ENCODE measurements at places on chromosomes 3 and 15.

DNA sequence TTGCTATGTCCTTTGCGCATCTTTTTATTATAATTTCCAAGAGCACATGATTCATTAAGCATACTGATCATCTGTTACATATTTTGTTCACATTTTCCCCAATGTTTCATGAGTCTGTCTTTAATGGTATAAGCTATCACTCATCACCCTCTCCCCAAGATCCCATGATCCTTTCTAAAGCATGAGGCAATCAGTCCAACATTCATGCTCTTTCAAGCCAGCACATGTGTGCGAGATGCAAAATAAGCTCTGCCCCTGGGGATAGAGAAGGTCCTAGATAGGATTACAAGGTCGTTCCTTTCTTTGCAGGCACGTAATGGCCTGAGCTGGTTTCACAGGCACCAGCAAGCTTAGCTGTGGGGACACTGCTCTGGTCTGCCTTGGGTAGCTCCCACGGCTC lies 32.2 kb upstream of the B3GNT5 start:
- DNase-seq, result no peak

- DNase-seq, result no peak
Measured at GRCh38 chr3:110576960-110577359, 494.7 kb upstream of the NECTIN3 start.

GRCh38 chr3:32443478-32443877 lies 51.8 kb downstream of the CMTM7 start:
- DNase-seq, result no peak

GRCh38 chr3:99981138-99981537 lies 133.2 kb downstream of the FILIP1L start:
- DNase-seq, result no peak

DNA sequence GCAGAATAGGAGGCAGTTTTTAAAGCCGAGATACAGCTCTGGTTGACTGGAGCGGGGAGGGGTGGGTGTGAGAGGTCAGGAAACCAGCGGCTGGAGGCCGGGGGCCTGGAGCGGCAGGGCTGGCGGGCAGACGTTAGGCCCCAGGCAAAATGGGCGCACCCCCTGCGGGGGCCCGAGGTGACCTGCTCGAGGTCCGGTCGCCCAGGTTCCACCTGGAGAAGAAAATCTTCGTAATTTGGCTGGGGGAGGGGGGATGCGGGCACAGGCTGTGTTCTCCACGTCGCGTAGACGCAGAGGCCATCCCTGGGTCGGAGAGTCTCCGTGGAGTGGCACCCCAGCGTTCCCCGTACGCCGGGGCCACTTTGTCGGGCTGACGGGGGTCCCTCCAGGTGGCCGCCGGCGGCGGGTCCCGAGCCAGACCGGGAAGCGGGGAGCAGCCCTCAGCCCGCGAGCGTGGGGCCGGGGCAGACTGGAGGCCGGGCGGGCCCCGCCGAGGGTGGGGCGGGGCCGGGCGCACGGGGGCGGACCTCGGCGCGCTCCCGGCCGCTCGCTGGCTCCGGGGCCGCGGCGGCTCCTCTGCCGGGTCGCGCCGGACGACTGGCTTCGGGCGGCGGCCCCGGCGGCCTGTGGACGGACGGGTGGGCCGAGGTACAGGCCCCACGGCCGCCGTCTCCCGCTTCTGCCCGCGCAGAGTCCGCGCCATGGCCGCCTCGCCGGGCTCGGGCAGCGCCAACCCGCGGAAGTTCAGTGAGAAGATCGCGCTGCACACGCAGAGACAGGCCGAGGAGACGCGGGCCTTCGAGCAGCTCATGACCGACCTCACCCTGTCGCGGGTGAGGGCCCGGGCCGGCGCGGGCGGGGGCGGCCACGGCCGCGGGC lies at the start of gene CRTC3:
Gene CRTC3 (plus strand): TSS at position 553 of the 879 bp plus-strand sequence. CDS start 149 bp downstream, at position 702.
- DNase-seq, result peak; percentile 16

- peak; percentile 22 for DNase-seq
Measured at GRCh38 chr15:45179221-45179985, 8.4 kb downstream of the SHF start.

- peak; percentile 62 for DNase-seq
Measured at GRCh38 chr3:126752303-126753190, 48.5 kb downstream of the CHCHD6 start.

DNA sequence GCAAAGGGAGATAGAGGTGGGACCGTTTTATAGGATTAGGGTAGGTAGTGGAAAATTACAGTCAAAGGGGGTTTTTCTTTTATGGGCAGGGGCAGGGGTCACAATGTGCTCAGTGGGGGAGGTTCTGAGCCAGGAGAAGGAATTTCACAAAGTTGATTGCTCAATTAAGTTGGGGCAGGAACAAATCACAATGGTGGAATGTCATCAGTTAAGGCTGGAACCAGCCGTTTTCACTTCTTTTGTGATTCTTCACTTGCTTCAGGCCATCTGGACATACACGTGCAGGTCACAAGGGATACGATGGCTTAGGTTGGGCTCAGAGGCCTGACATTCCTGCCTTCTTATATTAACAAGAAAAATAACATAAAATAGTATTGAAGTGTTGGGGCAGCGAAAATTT lies 453.8 kb downstream of the VGLL3 start:
- DNase-seq, result no peak

GRCh38 chr3:94106268-94106667 lies 43.4 kb downstream of the NSUN3 start:
- no peak for DNase-seq

GRCh38 chr3:133910422-133910821 lies 14.7 kb upstream of the RAB6B start:
- DNase-seq, result no peak

DNA sequence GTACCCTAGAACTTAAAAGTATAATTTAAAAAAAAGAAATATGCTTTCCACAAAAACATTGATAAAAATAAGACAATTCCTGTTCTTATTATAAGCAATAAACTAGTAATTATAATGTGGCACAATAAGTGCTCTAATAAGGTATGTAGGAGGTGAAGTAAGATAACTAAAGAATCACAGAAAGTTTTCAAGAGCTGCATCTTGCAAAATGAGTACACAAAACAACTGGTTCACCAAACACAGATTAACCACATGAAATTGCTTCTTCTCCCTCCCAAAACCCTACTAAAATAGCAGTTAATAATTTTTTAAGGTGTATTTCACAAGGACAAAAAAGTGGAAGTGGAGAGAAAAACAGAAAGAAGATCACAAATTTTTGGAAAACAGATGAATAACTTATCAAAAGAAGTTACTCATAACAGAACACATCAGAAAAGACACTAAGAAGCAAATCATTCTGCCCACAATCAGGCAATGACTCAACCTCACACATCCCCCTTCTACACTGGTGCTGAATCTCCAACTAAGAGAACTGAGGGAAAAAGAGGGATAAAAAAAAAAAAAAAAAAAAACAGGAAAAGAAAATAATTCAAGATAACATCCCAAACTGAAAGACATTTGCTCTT lies 64.2 kb downstream of the TBC1D5 start:
- no peak for DNase-seq

DNA sequence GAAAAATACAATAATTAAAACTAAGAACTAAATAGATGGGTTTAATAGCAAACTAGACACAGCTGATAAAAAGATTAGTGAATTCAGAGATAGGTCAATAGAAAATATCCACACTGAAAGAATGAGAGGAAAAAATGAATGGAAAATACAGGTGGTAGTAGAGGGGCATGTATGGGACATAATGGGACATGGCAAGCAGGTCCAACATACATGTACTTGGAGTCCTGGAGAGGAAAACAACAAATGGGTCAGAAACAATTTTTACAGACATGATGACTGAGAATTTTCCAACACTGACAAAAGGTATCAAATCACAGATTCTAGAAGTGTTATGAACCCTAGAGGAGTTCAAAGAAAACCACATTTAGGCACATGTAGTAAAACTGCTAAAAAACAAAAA lies 68.4 kb downstream of the MTHFS start:
- DNase-seq, result no peak

GRCh38 chr3:181313335-181313734 lies 323.8 kb upstream of the DNAJC19 start:
- DNase-seq, result peak; percentile 47

GRCh38 chr3:45628746-45629145 lies 34.2 kb downstream of the LIMD1 start:
- DNase-seq, result no peak

GRCh38 chr3:7646851-7647250 lies 785.9 kb downstream of the GRM7 start:
- no peak for DNase-seq

DNA sequence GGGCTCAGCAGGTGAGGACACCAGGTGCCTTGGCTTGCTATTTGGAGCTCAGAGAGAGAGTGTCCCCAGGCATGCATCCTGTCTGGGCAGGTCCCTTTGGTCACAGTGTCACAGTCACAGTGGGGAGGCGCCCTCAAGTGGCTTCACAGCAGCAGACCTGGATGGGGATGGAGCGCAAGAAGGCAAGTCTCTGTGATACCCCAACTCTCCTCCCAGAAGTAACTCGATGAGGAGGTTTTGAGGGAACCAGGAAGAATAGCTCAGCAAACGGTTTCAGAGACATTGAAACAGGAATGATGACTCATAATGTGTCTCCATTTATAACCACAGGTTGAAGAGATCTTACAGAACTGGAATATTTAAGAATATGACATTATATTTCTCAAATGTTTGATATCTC lies 66.5 kb upstream of the SH3GL3 start:
- DNase-seq, result no peak

DNA sequence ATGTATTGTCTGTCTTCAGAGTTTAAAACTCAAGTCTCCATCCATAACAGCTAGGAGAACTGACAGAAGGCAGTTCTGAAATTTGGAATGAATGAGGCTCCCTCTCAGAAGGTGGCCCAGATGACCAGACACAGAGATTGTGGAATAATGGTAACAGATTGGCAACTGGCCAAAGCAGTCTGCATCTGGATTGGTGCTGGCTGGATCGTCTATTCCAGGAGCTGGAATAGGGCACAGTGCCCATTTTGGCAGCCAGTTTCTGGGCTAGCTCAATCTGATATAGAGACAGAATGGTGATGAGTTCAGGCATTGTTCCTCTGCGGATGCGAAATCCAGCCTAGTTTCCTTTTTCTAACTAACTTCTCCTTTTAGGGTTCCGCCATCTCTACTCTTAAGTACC lies 851.7 kb downstream of the PDCD6IP start:
- no peak for DNase-seq

DNA sequence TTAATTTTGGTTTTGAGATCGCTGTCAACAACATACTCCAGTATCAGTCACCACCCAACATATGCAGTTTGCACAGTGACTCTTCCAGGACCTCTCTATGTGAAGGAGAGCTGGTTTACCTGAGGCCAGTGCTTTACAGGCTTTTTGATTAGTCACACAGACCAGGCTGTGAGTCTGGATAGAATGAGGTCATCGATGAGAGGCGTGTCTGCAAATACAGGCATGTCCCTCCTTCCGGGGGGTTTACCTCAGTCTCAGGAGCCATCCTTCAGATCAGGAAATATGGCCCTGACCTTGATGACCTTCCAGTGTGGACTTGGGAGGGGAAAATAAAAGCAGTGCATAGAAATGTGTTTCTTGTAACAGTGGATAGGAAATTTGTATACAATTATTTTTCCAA lies 46.9 kb downstream of the KBTBD12 start:
- no peak for DNase-seq

DNA sequence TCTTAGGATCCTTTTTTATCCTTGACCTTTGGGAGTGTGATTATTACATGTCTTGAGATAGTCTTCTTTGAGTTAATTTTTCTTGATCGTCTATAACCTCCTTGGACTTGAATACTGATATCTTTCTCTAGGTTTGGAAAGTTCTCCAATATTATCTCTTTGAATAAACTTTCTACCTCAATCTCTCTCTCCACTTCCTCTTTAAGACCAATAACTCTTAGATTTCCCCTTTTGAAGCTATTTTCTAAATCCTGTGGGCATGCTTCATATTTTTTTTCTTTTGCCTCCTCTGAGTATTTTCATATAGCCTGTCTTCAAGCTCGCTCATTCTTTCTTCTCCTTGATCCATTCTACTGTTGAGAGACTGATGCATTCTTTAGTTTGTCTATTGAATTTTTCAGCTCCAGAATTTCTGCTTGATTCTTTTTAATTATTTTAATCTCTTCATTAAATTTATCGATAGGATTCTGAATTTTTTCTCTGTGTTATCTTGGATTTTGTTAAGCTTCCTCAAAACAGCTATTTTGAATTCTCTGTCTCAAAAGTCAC lies 12.1 kb downstream of the USF3 start:
- no peak for DNase-seq

DNA sequence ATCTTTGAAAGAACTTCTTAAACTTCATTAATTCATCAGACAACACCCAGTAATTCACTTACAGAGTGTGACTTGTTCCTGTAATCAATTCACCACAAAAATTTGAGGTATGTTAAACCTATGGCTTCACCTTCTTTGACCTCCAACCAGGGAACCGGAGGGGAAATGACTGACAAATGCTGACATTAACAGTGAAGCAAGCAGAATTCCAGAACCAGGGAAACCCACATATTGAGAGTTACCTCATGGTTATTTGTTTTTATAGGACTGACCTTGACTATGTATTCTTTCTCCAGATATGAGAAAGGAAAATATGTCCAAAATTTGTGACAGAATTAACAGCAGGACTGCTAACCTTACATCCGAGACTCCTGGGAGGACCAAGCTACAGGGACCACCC lies 2.7 kb downstream of the P3H2 start:
- DNase-seq, result no peak

- no peak for DNase-seq
Measured at GRCh38 chr3:63370094-63370493, 92.0 kb downstream of the SYNPR start.

GRCh38 chr15:67172172-67172571 lies 82.3 kb downstream of the AAGAB start:
- no peak for DNase-seq
